Stimulated activated CD8-positive, alpha-beta memory T cell treated with anti-CD3 and anti-CD28 coated beads, Interleukin-7, amount 100 ng/mL, for 1 hour (primary cell): ENCODE measurements at places on chromosomes 5 and 9.

GRCh38 chr9:107779731-107780130, 290.2 kb upstream of the KLF4 start:
- no peak for DNase-seq

DNA sequence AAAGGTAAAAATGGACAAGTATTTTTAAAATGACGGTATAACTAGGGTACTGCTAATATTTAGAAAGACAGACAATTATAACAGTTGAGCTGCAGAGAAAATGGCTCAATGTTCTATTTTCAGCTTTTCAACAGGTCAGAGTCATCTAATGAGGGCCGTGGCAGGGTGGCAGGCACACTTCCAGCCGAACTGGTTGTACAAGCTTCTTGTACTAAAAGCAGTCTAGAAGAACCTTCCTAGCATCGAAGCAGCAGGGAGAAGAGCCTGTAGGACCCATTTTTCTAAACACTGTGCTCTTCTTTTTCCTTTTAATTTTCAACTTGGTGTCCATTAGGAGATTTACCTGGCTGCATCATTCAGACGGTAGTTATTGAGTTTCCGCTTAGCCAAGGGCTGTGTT, 85.6 kb downstream of the SLC28A3 start:
- no peak for DNase-seq

- no peak for DNase-seq
These were observed 81.4 kb downstream of the RASEF start for GRCh38 chr9:82981552-82981951.

- no peak for DNase-seq
These were observed 480.0 kb downstream of the TAF11L14 start for GRCh38 chr5:18114151-18114757.

DNA sequence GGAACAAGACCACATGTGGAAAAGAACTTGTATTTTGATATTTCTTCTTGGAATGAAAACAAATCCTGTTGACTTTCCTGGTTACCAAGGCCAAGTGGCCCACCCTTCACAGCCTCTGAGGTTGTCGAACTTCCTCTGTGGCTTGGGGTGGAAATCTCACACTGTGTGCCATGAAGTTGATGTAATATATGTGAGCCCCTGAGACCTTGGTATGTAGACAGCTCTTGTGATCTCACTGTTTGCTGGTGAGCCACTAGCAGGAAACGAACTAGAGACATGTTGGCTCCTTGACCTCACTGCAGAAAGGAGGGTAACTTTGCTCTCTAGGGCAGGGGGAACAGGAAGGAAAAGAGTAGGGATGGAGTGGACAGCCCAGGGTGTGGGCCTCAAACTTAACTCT, 159.4 kb downstream of the ARHGAP26 start:
- DNase-seq = peak; percentile 15

DNA sequence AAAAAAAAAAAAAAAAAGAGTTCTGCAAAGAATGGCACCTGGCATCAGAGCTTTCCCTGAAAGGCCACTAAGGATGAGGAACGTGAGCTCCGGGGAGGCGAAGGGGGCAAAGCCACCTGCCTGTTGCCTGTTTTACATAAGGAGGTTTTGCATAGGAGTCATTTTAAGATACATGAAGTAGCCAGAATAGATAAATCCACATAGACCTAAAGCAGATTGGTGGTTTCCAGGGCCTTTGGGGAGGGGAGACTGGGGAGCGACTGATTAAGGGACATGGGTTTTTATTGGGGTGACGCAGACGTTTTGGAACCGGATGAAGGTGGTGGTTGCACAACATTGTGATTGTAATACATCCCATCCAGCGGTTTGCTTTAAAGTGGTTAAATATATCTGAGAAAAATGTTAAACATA, 7.1 kb downstream of the NEK6 start:
- no peak for DNase-seq

GRCh38 chr9:34179213-34180136, 632 bp downstream of the UBAP1 start:
- no peak for DNase-seq

GRCh38 chr9:82404196-82404870, 415.8 kb downstream of the SPATA31D1 start:
- no peak for DNase-seq

DNA sequence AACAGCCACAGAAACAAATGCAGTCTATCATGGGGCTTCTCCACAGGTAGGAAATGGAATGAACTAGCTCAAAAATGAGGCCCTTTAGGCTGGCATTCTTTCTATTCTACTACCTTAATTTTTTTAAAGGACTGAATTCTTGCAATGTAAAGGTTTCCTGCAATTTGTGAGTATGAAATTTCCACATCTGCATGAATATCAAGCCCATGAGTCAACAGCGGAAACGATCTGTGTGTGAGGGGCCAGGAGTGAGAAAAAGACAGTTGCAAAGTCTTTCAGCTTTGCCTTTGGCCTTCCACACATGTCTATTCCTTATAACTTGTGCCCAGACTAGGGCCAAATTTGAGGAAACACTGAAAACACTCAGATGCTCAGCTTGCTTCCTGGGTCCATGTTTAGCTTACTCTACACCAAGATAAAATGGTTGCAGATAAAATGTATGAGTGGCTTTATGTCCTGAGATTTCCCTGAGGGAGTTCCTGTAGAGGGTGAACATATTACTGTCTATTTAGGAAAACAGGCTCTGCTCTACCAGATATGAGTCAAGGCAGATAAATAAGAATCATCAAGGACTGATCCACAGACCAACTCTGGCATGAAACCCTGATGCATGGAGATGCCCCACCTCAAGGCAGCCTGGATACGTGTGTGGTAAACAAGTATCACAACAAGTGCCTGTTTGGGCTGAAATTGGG, 46.5 kb downstream of the RETREG1 start:
- DNase-seq = no peak

DNA sequence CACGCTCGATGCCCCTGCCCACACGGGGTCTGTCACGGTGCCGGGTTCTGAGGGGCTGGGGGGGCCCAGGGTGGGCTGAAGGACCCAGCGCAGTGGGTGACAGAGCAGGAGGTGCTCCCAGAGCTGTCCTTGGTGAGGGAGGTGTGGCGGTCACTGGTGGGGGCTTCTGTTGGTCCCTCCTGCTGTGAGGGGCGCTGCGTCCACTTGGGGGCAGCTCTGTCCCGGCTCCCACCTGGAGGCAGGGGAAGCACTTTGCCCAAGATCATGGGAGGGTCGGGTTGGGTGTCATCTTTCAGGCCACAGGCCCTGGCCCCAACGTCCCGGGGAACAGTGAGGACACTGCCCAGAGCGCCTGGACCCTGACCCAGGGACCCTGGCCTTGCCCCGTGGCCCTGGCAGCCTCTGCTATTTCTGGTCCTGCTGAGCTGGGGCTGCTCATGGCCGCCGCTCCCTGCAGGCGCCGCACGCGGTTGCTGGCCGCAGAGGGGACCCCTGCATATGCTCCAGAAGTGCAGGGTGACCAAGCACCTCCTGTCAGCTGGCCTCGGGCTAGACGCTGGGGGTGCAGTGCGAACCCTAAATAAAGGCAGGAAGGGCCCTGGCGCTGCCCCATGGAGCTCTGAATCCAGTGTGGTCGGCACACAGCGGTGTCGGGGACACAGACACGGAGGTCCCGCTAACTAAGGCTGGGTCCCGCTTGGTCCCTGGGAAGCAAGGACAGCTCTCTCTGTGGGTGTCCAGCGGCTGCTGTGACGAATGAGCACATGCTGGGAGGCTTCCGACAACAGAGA, 11.6 kb upstream of the RNU6ATAC start:
- no peak for DNase-seq

DNA sequence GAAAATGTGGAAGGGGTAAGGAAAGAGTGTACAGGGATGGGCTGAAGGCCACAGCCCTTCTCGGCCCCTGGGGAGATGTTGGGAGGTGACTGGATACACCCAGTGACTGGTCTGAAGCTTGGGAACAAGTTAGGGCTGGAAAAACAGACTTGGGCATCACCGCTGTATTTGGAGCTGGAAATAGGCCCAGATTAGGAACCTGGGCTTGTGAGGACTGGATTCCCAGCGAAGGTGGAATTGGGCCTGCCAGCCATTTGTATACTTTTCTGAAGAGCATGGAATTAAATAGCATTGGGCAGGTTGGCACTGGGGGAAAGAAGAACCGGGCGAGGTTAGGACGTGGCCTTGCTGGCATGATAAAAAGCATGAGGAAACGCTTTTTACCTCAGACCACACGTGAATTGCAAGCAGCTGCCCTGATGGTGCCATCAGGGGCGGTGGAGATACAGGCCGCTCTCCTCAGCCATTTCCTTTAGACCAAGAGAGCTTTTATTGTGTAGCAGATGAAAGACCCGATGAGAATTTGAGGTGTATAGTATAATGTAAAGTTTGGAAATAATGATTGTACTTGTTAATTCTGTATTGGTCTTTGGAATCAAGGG, 37.8 kb downstream of the OTULIN start:
- no peak for DNase-seq

- no peak for DNase-seq
These were observed 486.6 kb downstream of the CCDC171 start for GRCh38 chr9:16039218-16039987.

GRCh38 chr5:133229931-133230664, 178.3 kb downstream of the HSPA4 start:
- DNase-seq = no peak

- no peak for DNase-seq
These were observed 390.3 kb downstream of the CAAP1 start for GRCh38 chr9:26502311-26502710.

DNA sequence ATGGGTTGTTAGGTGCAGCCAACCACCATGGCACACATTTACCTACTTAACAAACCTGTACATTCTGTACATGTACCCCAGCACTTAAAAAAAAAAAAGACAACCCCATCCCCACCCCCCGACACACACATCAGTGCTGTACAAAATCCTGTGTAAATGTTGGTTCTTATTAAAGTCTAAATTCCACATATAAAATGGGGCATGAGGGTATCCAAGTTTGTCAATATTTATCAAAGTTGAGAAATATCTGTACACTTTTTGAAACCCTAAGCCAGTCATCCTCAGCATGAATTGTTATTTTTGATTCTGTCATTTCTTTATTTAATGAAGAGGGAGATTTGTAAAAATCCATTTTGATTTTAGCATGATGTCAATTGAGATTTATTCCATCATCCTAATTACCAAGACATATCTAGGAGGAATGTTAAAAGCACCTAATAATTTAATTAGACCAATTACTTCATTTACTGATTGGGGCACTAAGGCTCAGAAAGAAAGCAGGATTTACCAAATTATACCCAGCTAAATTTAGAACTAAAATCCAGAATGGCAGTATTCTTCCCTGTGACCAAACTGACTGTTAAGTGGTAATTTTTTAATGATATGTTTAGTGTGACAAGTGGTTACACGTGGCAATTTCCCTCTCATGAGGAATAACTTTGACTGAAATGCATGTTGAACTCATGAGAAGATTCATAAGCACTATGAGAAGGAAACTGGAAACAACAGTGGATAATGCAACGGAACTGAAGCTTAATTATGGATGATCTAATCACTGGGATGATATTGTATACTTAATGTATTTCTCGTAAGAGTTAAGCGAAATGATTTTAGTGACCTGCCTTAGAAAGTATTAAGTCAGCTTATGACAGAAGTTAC, 195.9 kb downstream of the SGCD start:
- DNase-seq = no peak

GRCh38 chr5:18098691-18099090, 464.4 kb downstream of the TAF11L14 start:
- DNase-seq = no peak

DNA sequence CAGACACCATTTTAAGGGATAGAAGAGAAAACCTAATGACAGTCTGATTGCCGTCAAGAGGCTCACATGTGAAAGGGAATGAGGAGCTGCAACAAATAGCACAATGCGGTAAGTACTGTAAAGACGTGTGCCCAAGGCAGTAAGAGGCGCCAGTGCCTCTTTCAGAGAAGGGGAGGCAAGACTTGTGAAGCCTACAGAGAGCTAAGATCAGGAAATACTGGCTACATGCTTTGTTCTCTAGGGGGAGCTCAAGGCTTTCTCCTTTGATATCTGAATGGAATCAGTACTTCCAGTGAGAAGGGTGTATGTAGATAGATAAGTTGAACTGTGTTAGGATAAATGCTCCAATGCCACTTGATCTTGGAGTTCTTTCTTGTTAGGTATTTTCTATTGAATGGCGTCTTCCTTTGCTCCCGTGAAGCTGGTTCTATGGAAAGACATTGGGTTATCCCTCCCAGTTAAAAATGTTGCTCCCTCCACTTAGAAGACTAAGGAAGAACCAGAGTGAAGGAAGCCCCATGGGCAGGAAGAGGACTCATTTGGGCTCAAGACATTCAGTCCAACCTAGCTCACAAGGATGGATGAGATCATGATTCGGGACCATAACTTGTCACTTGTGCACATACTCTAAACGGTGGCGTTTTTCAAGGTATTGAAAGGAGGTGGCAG, 23.5 kb upstream of the ALDOB start:
- no peak for DNase-seq

DNA sequence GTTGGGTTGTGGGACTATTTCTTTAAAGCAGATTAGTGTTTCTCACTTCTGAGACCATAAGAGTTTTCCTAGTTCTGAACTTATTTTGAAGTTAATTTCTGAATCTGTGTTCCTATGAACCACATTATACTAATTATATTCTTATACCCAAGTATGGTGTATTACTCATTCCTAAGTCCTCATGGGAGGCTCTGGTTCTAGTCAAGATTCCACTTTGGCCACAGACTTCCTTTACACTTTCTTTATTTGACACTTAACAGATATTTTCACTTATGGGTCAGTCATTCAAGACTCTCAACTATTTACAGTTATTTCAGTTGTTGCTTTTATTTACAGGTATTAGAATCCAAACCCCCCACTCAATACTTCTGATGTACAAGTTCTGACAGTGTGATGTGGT, 937.2 kb upstream of the TYRP1 start:
- DNase-seq = no peak

- no peak for DNase-seq
These were observed 144.3 kb downstream of the CDH12 start for GRCh38 chr5:22708770-22709328.

DNA sequence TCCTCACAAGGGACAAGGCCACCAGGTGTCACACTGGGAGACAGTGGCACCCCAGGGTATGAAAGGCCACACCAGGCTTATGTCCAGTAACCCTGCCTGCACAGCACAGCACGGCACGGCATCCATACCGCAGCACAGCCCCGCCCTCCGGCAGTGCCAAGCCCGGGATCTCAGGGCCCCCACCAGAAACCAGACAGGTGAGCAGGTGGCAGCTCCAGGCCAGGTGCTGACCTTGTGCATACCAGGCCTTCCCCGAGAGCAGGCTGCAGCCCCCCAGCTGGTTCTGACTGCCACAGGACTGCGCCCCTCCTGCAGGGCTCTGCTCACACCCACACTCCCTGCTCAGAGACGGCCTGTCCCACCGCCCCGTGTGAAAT, 56.5 kb downstream of the ADAMTS2 start:
- DNase-seq = no peak
